ENCODE measurements at places on chromosomes 4 and X.

DNA sequence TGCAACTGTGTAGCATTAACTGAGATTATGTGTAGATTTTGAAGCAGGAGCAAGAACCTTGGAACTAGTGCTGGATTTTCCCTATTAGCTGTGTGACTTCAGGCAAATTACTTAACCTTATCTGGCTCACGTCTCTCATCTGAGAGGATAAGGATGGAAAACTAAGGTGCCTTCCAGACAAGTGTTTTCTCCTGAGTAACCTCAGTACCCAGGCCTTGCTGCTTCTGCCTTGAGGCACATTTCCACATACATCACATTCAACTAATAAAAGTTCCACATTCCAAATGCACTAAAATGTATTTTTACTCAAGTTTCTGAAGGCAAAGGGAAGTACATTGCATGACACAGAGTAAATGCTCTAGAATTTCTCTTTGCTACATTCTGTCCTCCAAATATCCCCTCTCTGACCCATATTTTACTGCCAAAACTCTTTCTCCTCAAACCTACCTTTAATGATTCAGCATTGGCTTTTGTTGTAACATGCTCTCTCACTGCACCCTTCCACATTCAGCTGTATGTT, 195.4 kb upstream of the ADGRL3 start:
- no peak for DNase-seq

DNA sequence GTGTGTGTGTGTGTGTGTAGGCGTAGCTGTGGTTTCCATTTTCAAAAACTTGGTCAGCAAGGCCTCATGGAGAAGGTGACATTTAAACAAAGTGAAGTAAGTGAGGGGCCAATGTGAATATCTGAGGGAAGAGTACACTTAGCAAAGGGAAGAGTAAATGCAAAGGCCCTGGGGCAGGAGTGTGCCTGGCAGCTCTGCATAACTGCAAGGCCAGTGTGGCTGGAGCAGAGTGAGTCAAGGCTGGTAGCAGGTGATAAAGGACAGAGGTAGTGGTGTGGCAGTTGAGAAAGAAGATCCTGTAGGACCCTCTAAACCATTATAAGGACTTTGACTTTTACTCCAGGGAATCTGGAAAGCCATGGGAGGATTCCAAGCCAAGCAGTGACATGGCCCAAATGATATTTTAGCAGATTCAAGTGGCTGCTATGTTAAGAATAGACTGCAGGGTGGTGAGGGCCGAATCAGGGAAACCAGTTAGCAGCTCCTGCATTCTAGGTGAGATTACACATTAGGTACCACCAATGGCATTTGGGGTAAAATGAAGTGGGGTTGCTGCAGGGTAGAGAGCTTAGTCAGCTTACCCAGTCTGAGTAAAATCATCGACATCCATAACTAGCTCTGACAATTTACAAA, 5.9 kb upstream of the TBC1D1 start:
- DNase-seq: no peak

GRCh38 chr4:35538807-35539206, 705.5 kb downstream of the ARAP2 start:
- peak; percentile 80 for DNase-seq

DNA sequence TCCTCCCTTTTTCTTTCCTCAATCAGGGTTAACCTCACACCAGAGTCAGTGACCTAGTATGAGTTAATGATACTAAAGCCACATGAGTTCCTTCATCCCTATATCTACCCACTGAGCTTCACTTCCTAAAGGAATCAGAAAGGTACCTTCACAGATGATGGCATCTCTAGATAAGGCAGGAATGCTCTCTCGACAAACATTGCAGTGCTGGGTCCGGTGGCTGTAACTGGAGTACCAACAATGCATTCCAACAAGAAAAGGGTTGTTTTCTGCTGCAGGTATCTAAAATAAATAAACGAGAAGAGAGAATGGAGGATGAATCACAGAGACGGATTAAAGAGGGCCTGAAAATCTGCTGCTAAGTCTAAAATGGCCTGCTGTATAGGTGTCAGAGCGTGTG, 66.7 kb downstream of the DGKK start:
- no peak for DNase-seq

DNA sequence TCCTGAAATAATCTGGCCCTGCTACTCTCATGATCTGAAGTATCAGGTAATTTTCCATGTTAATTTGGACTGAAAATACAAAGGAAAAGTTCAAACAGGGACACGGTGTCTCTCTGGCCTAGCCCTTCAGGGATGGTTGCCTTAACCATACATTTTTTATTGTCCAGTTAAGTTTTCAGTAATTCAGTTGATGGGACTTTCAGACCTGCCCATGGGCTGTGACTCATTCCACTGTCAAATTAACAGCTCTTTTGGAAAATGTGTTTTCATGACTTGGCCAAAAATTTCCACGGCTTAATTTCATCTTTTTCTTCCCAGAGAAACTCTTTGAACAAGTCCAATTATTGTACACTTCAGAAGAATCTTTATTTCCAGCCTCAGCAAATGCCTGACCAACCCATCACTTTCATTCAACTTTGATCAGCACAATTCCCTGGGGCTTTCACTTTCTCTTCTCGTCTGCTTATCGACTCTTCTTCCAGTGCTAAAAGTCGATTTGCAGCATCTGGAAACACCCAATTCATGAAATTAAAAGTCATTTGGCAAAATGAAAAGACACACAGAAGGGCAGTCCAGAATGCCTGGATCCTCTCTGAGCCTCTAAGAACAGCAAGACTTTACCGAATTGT, 293.9 kb downstream of the RAB28 start:
- no peak for DNase-seq

DNA sequence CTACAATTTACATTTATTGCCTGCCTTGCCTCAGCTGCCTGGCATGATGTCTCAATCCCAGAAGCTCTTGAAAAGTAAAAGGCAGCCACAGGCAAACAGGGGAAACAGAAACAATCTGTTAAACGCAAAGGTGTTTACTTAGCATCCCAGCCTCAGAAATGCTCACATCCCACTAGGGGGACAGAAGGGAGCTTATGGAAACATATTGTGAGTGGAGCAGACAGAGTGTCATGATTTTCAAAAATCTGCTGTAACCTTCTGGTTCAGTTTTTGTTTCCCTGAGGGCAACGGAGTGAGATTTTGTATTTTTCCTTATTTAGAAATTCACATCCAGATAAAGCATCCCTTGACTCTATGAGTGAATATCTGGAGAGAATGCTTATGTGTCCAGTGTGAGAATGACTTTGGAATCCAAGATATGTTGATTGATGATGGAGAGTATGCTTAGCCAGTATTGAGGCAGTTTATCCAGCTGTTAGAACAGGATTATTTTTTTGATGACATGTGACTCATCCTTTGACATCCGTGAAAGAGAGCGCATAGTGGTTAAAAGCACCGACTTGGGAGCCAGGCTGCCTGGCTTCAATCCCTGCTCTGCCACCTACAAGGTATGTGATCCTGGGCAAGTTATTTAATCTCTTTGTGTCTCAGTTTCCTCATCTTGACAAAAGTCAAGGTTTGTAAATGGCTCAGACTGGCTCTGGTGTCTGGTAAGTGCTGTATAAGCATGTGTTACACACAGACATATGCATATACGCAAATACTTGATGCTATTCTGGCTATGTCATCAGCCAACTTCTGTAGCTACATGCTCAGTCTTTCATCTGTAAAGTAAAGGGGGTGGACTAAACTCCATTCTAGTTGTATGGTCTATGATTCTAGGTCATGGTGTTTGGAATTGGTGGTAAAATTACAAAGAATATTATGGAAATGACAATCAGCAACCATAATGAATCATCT, 381.2 kb downstream of the RAPGEF2 start:
- DNase-seq: no peak

DNA sequence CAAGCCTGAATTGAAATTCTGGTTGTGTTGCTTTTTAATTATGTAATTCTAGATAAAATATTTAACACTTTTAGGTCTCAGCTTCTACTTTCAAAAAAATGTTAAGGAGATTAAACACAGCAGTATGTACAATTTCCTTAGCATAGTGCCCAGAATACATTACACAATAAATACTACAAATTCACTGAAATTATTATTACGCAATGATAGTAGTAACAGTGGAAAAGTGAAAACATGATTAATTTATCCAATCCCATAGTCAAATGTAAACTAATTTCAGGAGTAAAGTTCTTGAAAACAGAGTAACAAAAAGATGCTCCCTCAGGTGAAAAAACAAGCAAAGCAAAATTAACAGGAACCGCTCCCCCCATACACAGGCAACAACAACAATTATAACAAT, 1915.4 kb downstream of the STIM2 start:
- no peak for DNase-seq

- DNase-seq: no peak
These were observed 623.6 kb upstream of the TENM3 start for GRCh38 chr4:181619651-181620050.

GRCh38 chr4:2927016-2927695, 36.0 kb downstream of the NOP14 start:
- no peak for DNase-seq

- no peak for DNase-seq
These were observed 12.8 kb upstream of the TMEM131L start for GRCh38 chr4:153453402-153453801.

GRCh38 chrX:133191739-133192039, 26.5 kb downstream of the TFDP3 start:
- DNase-seq: no peak

- no peak for DNase-seq
These were observed 229.4 kb upstream of the PSAPL1 start for GRCh38 chr4:7664106-7664505.

- DNase-seq: no peak
These were observed 43.7 kb downstream of the NLGN4X start for GRCh38 chrX:6184900-6185515.

- DNase-seq: no peak
These were observed 235.3 kb upstream of the SFRP2 start for GRCh38 chr4:154024097-154024694.

- DNase-seq: no peak
These were observed 729 bp upstream of the IRF2 start for GRCh38 chr4:184475096-184475461.

DNA sequence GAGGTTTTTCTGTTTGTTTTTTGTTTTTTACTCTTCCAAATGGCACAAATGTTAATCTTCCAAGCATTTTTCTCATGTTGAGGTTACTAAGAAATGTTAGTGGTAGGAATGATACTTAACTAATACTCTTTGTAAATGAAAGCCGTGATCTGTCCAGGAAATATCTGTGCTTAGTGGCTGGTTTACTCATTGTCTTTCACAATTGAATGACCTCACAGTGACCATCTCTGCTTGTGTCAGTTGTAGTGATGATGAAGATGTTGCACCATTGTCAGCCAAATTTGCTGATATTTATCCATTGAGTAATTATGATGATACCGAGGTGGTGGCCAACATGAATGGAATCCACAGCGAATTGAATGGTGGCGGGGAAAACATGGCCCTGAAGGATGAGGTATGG, 93.5 kb downstream of the TNIP2 start:
- DNase-seq: no peak

DNA sequence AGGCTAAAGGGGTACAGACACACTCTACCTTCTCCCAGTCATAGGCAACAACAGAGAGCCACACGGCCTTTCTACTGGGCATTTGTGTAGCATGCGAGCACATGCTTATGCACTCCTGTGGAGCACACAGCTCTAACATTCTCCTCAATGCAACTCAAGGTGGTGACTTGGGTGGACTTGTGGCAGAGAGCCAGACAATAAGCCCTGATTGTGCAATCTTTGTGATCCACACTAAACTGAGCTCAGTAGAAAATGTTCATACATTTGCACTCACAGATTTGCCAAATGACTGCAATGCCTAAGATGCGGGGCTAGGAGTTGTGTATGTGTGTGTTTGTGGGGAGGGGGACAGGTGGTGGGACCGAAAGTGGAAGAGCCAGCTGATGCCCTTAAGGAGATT, 31.4 kb upstream of the SETD7 start:
- no peak for DNase-seq

DNA sequence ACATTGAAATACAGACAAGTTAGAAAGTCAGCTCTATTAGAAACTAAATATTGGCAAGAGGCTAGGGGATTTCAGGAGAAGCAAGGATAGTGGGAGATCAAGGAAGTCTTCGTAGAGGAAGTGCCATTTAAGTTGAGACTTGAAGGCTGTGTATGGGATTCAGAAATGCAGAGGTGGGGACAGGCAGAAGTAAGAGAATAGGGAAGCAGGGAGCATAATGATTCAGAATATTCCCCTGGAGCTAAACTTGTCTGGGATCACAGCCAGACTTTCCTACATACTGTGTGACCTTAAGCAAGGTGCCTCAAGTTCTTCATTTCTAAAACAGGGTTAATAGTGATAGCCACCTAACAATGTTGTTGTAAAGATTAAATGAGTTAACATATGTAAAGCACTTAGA, 108.8 kb downstream of the DDIT4L start:
- no peak for DNase-seq

DNA sequence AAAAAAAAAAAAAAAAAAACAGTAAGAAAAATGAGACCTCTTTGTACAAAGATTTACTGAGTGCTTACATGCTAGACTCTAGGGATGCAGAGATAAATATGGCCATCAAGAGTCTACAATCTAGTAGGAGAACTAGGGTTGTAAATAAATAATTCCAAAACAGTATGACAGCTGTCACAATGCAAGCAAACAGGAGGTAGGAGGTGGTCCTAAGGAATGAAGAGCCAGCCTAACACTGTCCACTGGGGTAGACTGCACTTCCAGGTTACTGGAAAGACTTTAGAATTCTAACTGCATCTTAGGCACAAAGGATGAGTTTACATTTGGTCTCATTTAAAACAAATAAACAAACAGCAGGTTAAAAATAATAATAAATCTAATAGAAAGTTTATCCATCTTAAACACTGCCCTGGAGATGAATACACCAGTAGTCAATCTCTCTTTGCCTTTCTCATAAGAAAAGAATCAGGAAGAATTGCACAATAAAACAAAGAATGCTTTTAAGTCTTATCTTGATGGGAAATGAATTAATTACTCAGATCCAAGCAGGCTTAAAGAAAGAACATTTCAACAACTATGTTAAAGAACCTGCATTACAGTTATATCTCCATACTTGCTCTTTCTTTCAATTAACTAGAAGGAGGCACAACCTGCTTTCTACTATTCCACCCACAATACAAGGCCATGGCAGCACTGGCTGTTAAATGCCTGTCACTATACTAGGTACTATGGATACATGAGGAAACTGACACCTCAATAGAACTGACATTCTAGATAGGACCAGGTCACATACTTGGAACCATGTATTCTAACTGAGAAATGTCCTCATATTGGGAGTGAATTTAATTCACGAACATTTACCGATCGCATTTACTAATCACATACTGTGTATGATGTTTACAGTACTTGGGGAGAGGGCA, 12.7 kb downstream of the ADGRA3 start:
- DNase-seq: no peak

DNA sequence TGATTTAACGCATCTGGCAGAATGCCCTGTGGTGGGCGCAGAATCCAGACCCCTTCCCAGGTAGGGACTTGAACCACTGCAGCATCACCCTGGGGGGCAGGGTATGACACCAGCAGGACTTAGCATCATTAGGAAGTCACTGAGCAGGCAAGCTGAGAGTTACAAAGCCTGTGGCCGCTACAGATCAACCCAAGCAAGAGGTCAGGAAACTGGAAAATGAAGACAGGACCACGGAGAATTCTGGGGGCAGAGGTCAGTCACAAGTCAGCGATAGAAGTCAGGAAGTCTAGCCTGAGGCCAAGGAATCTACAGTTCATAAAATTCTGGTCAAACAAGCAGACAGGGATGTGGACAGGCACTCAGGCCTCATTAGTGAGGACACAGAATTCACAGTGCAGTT, 108.4 kb downstream of the CHIC2 start:
- DNase-seq: no peak
